ENCODE measurements at places on chromosomes 6 and 20.
A peak's percentile ranks its signal among the peaks of the same experiment; 100 is the strongest.

GRCh38 chr20:23097636-23098580, 11.8 kb upstream of the CD93 start:
- DNase-seq: no peak

- DNase-seq: peak; percentile 73
Observed at GRCh38 chr6:121482004-121482693, 46.7 kb downstream of the GJA1 start.

DNA sequence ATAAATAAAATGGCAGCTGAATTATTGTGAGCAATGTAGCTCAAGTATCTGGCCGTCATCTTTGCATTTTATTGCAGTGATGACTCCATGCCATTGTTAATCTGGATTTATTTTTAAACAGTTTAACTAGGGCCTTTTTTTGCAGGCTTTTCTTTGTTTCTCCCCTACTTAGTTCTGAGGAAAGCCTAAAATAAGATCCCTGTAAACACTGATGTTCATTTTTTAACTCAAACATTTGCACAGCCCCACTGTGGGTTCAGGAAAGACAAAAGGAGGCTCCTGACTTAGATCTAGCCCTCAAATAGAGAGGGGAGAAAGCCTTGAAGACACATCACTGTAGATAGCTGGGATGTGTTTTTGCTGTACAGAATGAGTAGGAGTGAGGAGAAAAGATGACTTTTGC, 69.2 kb downstream of the PLEKHG1 start:
- peak; percentile 5 for DNase-seq

DNA sequence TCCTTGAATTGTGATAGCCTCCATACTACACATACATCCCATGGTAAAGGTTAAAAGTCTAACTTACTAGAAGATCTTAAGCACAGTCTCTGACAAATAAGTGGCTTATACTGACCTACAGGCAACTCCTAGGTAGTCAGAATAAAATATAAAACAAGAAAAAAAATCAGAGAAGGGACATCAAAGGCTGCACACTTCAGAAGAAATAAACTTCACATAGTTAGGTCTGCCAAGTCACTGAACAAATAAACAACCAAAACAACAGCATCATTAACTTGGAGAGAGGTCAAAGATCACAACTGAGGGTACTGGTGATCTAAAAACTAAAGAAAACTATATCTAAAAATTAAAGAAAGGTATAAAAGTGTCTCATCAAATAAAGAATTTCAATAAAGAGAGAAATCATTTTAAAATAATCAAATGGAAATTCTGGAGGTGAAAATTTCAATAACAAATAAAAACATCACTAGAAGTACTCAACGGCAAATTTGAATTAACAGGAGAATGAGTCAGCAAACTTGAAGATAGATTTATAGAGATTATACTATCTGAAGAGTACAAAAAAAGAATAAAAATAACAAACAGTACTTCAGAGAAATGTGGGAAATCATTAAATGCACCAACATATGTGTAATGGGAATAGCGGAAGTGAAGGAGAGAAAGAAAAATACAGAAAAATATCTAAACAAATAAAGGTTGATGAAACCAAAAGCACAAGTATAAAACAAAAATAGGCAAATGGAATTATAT, 88.0 kb upstream of the UST start:
- no peak for DNase-seq

DNA sequence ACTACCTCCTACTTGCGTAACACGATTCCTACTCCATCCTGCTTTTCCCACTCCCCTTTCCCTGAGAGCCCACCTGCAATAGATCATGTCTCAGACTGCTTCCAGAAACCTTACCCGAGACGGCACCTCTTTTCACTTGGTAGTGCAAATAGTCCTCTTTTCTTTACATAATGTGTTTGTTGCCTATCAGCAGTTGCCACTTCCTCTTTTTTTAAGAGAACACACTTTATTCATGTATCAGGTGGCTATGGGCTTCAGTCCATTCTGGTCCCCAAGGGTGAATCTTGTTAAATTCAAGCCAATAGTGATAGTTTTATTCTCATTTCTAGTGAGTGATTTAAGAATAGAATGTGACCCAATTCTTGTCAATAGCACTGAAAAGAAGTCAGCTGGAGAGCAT, 57.7 kb upstream of the FERMT1 start:
- no peak for DNase-seq

DNA sequence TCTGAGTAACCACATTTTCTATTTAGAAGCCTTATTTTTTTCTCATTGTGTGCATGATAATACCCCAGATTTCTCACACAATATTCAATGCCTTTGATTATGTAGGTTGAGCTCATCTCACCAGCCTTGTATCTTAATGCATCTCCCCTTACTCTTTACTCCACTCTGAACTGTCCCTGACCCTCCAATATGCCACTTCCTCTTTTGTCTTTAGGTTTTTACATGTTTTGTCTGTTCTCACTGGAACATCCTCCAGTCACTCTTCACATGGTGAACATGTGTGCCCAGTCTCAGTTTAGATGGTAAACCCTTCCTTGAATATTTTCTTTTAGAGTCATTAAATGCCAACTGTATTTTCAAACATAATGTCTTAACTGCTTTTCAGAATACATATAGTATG, 392.9 kb upstream of the IMPG1 start:
- no peak for DNase-seq

All from choroid plexus epithelial cell (primary cell).